Activated T-cell treated with anti-CD3 and anti-CD28 coated beads, Interleukin-2, amount 50 U/mL, for 24 hours (primary cell): ENCODE measurements at places on chromosomes 16 and 17.
A peak's percentile ranks its signal among the peaks of the same experiment; 100 is the strongest.

- H3K27me3 ChIP-seq = no peaks in the 10 kb centered on the region
- H3K4me1 ChIP-seq = peaks cover 68% of the 10 kb centered on the region
- no peak for DNase-seq
- H3K4me3 ChIP-seq = no peak overlapping the region
- H3K36me3 ChIP-seq = peaks cover 78% of the 10 kb centered on the region
Observed at GRCh38 chr16:89395150-89396142, 94.9 kb downstream of the ANKRD11 start.

DNA sequence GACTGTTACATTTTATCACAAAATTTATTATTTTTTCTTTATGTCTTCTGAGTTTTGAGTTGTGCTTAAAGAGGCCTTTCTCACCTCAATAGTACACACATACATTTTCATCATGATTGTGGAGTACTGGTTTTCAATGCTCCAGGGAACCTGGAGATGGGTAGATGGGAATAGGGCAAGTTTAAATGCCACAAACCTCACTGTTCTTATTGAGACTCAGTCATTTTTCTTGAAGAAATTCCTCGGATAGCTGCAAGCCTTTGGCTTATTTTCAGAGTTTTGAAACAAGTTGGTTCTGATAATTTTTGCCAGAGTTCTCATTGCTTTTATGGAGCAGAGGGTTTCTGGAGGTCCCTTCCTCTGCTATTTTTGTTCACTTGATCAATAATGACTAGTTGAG is 34.9 kb downstream of the EFCAB13 start:
- no peak for DNase-seq
- no peak overlapping the region for H3K4me3 ChIP-seq
- no peaks in the 10 kb centered on the region for H3K36me3 ChIP-seq
- no peaks in the 10 kb centered on the region for H3K27me3 ChIP-seq
- H3K27ac ChIP-seq = no peak overlapping the region
- H3K4me1 ChIP-seq = no peaks in the 10 kb centered on the region

DNA sequence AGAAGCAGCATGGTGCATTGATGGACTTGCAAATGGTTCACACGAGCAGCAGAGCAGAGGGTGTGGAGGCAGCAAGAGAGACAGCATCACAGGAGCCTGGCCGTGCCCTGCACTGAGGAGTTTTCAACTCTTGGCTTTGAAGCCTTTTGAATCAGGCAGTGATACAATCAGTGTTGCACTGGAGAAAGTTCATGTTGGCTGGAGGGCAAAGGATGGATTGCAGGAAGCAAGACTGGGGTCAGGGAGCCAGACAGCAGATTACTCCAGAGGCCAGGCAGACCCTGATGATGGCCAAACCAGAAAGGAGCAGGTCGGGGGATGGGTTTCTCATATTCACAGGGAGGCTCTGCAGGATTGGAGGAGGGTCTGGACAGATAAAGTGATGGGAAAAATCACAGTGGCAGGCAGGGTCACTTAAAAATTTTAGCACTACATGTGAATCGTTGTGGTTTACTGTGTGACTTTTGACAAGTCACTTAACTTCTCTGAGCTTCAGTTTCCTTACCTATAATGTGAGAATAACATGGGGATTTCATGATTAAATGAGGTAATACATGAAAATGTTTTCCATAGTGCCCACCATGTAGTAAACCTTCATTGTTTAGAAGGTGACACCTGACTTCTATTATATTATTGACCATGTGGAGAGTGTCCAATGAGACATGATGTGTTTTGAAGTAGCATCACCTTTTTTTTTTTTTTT is 125.3 kb downstream of the SALL1 start:
- no peaks in the 10 kb centered on the region for H3K4me1 ChIP-seq
- H3K27me3 ChIP-seq = peaks cover 4% of the 10 kb centered on the region
- H3K36me3 ChIP-seq = no peaks in the 10 kb centered on the region
- no peak for DNase-seq
- no peak overlapping the region for H3K4me3 ChIP-seq

GRCh38 chr16:49354101-49354500 is 19.5 kb upstream of the C16orf78 start:
- H3K4me3 ChIP-seq = no peak overlapping the region
- peaks cover 32% of the 10 kb centered on the region for H3K27me3 ChIP-seq
- no peak overlapping the region for H3K27ac ChIP-seq
- no peak for DNase-seq
- no peaks in the 10 kb centered on the region for H3K36me3 ChIP-seq

GRCh38 chr16:83266848-83267553 is 540.8 kb upstream of the HSBP1 start:
- H3K4me3 ChIP-seq = no peak overlapping the region
- H3K4me1 ChIP-seq = no peaks in the 10 kb centered on the region
- no peaks in the 10 kb centered on the region for H3K36me3 ChIP-seq

GRCh38 chr17:82545071-82545462 is 25.5 kb downstream of the FOXK2 start:
- no peak for DNase-seq
- H3K4me3 ChIP-seq = no peak overlapping the region
- H3K36me3 ChIP-seq = peaks cover 24% of the 10 kb centered on the region
- peaks cover 68% of the 10 kb centered on the region for H3K4me1 ChIP-seq
- H3K27me3 ChIP-seq = no peaks in the 10 kb centered on the region

- H3K4me3 ChIP-seq = peak overlapping the region; percentile 87
- H3K36me3 ChIP-seq = peaks cover 22% of the 10 kb centered on the region
- DNase-seq = peak; percentile 79
- peaks cover 5% of the 10 kb centered on the region for H3K27me3 ChIP-seq
Observed at GRCh38 chr16:3879887-3880564, 487 bp downstream of the CREBBP start.

DNA sequence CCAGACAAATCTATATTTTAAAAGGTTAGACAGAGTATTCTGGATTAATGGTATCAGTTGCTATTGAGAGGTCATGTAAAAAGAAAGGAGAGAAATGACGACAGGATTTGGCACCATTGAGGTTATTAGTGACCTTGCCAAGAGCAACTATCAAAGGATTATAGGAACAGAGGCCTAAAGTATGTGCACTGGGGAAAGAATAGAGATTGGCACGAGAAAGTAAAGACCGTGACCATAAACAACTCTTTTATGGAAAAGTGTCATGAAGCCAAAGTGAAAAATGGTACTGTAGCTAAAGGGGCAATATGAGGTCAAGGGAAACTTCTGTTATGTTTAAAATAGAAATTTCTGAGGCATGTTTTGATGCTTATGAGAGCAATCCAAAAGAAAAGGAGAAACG is 115.2 kb upstream of the KIF2B start:
- no peak overlapping the region for H3K4me3 ChIP-seq
- H3K4me1 ChIP-seq = no peaks in the 10 kb centered on the region
- H3K27me3 ChIP-seq = no peaks in the 10 kb centered on the region
- H3K36me3 ChIP-seq = no peaks in the 10 kb centered on the region
- no peak overlapping the region for H3K27ac ChIP-seq
- DNase-seq = no peak

DNA sequence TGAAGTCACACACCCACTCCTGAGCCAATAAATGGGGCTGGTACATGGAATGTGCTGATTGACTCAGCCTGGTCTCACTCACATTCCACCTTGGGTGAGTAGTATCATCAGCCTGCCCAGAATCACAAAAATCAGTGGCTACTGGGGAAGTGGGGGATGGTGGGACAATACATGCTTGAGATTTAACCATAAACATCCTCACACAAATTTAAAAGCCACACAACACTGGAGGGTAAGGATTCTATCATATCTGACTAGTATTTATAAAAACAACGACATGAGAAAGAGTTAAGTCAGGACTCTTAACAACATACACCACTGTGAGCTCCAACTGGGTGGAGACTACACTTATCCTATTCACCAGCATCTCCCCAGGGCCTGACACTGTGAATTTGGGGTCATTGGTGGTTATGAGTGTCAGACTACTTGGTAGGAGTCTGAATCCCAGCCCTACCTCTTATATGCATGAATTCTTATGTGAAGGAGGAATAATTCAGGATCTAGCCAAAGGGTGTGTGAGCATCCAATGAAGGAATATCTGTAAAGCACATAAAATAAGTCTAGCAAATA is 26.0 kb upstream of the IRX6 start:
- no peak for DNase-seq
- H3K27ac ChIP-seq = no peak overlapping the region
- no peak overlapping the region for H3K4me3 ChIP-seq
- H3K4me1 ChIP-seq = no peaks in the 10 kb centered on the region

DNA sequence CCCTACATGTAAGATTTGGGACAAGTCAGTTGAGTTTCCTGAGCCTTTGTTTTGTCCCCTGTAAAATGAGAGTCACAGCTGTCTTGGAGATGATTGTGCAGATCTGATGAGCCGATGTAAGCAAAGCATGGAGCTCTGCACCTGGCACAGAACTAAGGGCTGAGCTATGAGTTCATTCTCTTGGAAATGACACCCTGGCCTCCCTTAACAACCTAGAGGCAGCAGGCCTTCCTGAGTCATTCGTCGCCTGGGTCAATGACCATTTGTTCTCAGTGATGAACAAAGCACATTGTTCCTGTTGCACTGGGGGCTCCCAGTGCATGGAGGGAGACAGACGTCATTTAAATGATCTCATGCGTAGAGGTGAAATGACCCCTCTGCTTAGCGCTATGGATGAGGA is 62.8 kb upstream of the GCSH start:
- H3K27ac ChIP-seq = no peak overlapping the region
- no peaks in the 10 kb centered on the region for H3K36me3 ChIP-seq
- H3K4me3 ChIP-seq = no peak overlapping the region
- DNase-seq = no peak

DNA sequence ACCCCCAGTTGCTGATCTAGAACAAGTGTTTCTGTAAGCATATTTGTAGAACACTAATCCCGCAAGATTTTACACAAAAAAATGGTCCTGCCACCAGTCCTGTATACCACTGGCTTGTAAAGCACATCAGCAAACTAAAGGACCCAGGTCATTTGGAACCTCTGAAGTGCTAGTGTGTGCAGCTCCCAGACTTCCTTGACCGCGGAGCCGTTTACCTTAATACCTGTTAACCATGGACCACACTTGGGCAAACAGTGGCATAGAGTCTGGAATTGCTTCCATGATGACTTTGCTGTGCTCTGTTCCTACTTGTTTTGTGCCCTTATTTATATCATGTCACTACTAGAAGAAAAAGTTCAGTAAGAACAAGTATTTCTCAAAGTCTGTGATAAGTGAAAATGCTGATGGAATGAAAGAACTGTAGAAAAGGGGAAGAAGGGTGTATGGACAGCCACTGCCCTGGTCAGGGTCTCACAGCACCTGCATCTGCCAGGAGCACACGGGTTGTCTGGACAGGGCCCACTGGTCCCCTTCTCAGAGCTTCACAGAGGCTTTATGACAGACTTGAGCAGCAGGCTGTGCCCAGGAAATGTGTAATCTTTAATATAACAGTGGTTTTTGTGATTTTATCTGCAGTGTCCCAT is 29.3 kb downstream of the ALDH3A2 start:
- H3K4me1 ChIP-seq = no peaks in the 10 kb centered on the region
- no peak overlapping the region for H3K4me3 ChIP-seq
- H3K27ac ChIP-seq = no peak overlapping the region
- DNase-seq = no peak

GRCh38 chr17:60594734-60595133 is 5.3 kb upstream of the PPM1D start:
- peaks cover 14% of the 10 kb centered on the region for H3K4me1 ChIP-seq
- no peak for DNase-seq
- peaks cover 6% of the 10 kb centered on the region for H3K27me3 ChIP-seq
- H3K36me3 ChIP-seq = peaks cover 1% of the 10 kb centered on the region

GRCh38 chr16:383326-384051 is 1.7 kb upstream of the PGAP6 start:
- no peaks in the 10 kb centered on the region for H3K36me3 ChIP-seq
- peak overlapping the region; percentile 76 for H3K27ac ChIP-seq
- peak; percentile 65 for DNase-seq
- peak overlapping the region; percentile 81 for H3K4me3 ChIP-seq

DNA sequence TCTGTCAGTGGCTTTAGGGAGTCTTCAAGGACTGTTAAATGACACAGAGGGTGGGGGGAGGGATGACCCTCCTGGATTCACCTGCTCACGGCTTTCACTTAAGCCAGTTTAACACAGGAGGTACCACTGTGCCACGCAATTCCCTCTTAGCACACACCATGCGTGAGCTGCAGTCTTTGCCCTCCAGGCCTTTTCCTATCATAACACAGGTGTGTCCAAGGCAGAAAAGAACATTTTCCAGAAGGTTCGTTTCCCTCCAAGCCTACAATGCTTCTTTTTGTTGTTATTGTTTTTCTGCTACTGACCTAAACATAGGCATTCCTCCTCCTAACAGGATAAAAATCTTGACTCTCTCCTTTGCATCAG is 1.1 kb downstream of the ZFHX3 start:
- no peak overlapping the region for H3K4me3 ChIP-seq
- peaks cover 48% of the 10 kb centered on the region for H3K27me3 ChIP-seq
- H3K4me1 ChIP-seq = peaks cover 4% of the 10 kb centered on the region

DNA sequence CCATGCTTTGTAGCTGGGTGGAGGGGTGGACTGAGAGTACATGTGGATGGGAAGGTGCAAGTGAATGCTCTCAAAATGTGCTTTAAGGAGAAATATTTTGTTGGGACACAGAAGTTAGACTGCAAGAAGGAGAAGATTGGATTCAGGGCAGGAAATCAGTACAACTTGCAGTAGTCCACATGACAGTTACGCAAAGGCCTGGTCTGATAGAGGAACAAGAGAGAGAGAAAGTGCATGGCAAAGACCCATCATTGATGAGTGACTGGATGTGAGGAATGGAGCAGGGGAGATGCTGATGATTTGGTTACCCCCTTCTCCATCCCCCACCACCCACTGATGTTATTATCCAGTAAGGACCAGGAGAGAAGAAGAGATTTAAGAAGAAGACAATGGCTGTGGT is 472.8 kb downstream of the MAF start:
- H3K36me3 ChIP-seq = no peaks in the 10 kb centered on the region
- H3K27me3 ChIP-seq = no peaks in the 10 kb centered on the region
- DNase-seq = no peak
- no peak overlapping the region for H3K4me3 ChIP-seq
- H3K4me1 ChIP-seq = peaks cover 5% of the 10 kb centered on the region

GRCh38 chr16:1560866-1561265 is 27.4 kb downstream of the TMEM204 start:
- H3K36me3 ChIP-seq = peaks cover 24% of the 10 kb centered on the region
- H3K27ac ChIP-seq = peak overlapping the region; percentile 31
- H3K27me3 ChIP-seq = no peaks in the 10 kb centered on the region
- H3K4me3 ChIP-seq = no peak overlapping the region

- H3K27me3 ChIP-seq = no peaks in the 10 kb centered on the region
- no peak for DNase-seq
- no peak overlapping the region for H3K4me3 ChIP-seq
- H3K4me1 ChIP-seq = no peaks in the 10 kb centered on the region
Observed at GRCh38 chr16:17204206-17204605, 266.6 kb downstream of the XYLT1 start.
